Suprapubic skin (tissue), 4 donors: ENCODE measurements at places on chromosomes 7 and 10.

DNA sequence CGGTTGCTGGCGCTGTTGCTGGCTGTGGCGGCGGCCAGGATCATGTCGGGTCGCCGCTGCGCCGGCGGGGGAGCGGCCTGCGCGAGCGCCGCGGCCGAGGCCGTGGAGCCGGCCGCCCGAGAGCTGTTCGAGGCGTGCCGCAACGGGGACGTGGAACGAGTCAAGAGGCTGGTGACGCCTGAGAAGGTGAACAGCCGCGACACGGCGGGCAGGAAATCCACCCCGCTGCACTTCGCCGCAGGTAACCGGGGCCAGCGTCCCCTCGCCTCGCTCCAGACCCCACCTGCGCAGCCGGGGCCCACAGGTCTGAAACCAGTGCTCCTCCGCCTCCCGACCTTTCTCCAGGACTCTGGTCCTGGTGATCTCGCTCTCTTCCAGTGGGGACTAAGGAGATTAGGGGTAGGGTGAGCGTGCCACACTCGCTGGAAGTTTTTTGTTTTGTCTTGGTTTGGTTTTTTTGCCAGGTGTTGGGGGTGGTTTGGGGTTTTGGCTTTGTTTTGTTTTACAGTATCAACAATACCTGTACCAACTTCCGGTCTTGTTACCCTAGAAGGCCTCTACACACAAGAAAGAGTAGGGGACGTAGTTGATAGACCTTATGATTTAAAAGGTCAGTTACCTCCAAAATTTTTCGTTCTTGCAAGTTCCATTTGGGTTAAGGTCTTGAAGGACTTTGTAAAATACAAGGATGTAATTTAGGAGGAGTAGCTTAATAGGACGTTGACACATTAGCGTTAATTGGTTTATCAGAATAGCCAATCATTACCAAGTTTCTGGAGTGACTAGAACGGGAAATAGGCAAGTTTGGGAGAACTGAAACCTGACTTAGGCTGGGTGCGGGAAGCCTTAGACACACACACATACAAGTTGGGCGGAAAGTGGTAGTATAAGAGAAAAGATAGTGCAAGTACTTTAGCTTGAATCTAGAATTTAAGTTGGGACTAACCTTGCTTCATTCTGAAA lies 704 bp downstream of the TNKS2 start:
- DNase-seq, result peak; percentile 80

GRCh38 chr10:119431034-119431772 lies 111.3 kb downstream of the RGS10 start:
- no peak for DNase-seq

- no peak for DNase-seq
These were observed 135.3 kb downstream of the ZNF467 start for GRCh38 chr7:149637911-149638565.

GRCh38 chr10:42866115-42866995 lies 83.8 kb downstream of the BMS1 start:
- DNase-seq, result no peak

DNA sequence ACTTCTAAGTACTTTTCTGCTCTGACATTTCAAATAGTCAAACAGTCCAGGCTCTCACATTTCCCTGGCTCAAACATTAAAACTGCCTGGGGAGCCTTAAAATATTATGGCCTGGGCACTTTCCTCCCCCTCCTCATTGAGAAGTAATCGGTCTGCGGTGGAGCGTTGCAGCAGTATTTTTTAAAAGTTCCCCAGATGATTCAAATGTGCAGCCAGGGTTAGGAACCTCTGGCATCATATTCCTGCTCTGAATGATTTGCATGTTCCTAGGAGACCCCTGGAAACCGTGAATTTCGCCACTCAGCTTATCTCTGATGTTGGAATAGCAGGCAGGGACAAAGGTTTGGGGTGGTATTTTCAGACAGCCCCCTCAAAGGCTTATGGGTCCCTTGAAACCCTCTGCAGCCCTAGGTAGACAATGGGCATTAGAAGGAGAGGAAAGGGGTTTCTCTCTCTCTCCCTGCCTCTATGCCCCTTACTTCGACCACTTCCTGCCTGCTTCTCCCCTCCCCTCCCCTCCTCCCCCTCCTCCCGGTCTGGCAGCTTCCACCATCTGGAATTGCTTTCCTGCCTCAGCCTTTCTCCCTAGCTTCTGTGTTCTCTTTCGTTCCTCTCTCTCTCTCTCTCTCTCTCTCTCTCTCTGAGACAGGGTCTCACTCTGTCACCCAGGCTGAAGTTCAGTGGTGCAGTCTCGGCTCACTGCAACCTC lies 622.2 kb downstream of the GALNT17 start:
- no peak for DNase-seq
